Stimulated activated CD8-positive, alpha-beta memory T cell treated with anti-CD3 and anti-CD28 coated beads, Interleukin-4, amount 100 ng/mL, for 1 hour (primary cell): ENCODE measurements at places on chromosomes 16 and 17.

DNA sequence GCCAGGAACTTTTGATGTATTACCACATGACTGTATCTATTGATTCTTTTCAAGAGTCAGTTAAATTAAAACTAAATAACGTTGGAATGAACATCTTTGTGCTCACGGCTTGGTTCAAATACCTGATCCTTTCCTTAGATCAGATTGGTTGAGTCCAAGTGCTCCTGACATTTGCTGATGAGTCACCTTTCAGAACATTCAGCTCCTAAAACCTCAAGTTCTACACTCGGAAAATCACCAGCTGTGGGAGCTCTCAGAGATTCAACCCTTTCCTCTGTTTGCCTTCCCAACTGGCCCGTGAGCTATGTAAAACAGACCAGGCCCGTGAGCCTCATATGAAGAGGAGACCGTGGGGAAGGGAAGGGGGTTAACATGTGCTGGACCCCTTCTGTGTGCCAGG is 68.1 kb downstream of the RTN4RL1 start:
- no peak for DNase-seq

GRCh38 chr17:1753767-1754429 is 8.0 kb upstream of the SERPINF1 start:
- no peak for DNase-seq

DNA sequence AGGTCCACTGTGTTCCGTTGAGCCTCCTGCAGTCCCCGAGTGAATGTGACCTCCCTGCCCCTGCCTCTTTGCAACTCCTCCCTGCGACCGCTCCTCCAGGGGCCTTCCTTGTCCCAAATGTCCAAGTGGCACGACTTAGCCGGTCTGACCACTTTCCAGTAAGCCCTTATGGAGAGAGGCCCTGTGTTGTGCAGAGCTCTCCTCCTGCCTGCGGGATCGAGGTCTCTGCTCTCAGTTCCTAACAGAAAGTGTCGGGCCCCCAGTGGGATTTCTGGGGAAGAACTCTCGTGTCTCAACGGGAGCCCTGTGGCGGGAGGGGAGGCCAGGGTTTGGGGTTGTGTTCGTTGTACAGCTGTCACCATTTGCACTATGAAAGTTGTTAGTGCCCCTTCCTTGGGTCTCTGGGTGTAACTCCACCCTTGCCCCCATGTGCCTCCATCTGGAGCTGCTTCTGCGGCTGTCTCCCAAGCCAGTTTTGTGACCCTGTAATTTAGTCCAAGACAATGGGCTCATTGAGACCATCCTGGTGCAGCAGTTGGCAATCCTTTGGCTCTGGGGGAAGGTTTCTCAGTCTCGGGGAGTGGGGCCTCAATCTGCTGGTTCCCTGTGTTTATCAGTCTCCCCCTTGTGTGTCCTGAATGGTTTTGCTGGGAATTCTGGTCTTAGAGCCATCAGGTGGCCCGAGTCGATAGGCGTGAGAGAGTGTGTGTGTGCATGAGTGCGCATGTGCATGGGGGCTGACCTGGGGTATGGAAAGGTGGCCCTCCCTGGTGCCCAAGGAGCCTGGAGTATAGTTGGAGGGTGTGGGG is 234.5 kb downstream of the SEC14L1 start:
- no peak for DNase-seq

- no peak for DNase-seq
Observed at GRCh38 chr16:75317532-75317931, 66.1 kb upstream of the BCAR1 start.

DNA sequence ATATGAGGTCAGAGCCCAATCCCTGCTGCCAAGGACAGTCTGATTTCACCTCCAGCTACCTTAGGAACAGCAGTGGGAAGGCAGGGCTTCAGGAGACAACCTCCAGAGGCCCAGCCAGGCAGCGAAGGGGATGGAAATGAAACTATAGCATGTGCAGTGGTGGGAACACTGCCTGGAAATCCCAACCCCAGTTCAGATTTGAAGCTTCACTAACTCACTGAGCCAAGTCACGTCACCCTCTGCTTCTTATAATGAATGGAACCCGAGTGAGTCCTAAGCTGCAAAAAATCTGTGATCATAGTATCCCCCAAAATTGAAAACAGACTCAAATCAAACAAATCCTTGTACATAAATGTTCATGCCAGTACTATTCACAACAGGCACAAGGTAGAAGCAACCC is 36.0 kb upstream of the SLC39A11 start:
- no peak for DNase-seq
